ENCODE measurements at places on chromosomes 7 and 10.

- no peak for DNase-seq
Measured at GRCh38 chr7:8134089-8134733, 127.8 kb downstream of the ICA1 start.

- DNase-seq, result no peak
Measured at GRCh38 chr10:43965033-43965917, 316.6 kb upstream of the ZNF32 start.

DNA sequence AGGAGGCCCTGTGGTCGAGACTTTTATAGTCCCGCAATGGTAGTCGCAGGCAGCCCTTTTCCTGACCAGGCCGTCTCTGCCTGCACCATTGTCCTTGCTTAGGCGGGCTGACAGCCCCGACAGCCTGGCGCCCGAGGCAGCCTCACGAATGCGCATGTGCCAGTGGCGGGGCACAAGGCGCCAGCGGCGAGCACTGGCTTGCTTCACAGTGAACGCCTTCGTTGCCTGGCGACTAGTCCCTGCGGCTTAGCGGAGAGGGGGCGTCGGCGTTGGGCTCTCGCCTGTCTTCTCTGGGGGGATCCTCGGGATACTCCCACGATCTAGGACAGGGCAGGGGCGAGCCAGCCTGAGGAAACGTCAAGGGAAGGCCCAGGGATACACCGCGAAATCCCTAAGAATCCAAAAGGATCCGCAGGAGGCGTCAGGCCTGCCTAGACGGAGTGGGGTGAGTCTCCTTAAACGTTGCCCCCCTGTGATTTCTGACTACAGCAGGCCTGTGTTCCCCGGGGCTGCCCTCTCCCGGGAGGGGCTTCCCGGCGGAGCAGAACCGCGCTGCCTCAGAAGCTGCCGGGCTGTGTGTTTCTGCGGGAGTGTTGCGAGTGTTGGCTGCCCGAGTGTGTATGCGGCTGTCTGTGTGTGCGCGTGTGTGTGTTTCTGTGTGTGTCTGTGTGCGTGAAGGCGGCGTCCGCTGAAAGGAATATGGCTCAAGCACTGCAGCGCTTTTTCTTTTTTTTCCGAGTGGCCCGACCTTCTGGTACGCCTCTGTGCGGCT is 20.5 kb upstream of the ZNF273 start:
- DNase-seq, result no peak

DNA sequence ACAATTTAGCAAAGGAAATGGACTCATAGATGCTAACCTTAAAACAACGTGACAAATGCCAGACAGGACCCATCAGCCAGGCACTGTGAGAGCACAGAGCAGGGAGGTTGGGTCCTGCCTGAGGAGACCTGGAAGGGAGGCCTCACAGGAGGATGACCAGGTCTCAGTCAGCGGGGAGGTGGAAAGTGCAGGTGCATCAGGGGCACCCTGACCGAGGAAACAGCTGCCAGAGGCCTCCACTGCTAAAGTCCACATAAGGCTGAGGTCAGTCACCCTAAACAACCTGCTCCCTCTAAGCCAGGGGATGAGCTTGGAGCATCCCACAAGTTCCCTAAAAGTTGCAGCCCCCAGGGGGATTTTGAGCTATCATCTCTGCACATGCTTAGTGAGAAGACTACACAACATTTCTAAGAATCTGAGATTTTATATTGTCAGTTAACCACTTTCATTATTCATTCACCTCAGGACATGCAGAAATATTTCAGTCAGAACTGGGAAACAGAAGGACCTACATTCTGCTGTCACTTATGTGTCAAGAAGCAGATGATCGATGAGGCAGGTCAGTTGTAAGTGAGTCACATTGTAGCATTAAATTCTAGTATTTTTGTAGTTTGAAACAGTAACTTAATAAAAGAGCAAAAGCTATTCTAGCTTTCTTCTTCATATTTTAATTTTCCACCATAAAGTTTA is 157.6 kb upstream of the LANCL2 start:
- DNase-seq, result no peak

DNA sequence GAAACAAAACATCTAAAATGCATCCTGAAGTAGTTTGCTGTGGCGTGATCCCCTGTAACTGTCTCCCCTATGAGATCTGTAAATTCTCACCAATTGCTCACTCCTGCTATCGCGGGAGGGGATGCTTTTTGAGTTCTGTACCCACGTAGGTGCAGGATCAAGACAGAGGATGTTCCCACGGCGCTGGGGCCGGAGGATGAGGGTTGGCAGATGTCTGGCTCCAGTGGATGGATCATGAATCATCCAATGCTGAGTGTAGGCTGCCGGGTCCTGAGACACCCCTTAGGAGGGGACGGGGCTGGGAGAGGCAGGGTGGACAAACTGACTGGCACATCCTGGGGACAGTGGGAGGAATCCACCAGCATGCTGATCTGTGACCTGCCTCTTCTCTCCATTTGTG is 224.4 kb downstream of the USP6NL start:
- DNase-seq, result no peak

- DNase-seq, result no peak
Measured at GRCh38 chr10:52187521-52188258, 126.4 kb upstream of the DKK1 start.

DNA sequence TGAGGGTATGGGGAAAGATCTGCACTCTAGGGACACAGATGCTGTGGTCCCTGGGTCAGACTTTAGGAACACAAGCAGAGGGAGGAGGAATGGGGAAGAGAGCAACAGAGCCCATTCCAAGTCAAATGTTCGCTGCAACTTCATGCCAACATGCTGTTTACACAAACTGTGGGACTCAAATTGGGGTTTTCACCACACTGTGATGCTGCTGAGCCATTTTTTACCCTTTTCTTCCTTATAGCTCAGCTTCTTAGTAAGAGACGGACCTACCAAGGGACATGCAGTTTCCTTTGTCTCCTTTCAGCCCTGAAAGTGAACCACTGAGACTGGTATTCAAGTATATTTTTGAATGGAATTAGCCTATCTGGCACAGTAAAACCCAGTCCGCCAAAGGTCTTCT is 64.3 kb upstream of the AGK start:
- no peak for DNase-seq

DNA sequence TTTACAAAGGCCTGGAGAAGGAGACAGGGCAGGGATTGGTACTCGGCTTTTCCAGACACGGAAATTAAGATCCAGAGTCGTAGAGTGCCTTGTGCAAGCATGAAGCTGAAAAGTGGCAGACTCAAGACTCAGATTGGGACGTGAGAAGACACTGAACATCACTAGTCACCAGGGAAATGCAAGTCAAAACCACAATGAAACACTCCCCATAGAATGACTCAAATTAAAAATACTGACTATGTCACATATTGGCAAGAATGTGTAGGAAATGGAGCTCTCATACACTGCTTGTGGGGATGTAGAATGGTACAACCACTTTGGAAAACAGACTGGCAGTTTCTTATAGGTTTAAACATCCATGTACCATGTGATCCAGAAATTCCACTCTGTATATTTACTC is 472.0 kb downstream of the RPS24 start:
- DNase-seq, result no peak

DNA sequence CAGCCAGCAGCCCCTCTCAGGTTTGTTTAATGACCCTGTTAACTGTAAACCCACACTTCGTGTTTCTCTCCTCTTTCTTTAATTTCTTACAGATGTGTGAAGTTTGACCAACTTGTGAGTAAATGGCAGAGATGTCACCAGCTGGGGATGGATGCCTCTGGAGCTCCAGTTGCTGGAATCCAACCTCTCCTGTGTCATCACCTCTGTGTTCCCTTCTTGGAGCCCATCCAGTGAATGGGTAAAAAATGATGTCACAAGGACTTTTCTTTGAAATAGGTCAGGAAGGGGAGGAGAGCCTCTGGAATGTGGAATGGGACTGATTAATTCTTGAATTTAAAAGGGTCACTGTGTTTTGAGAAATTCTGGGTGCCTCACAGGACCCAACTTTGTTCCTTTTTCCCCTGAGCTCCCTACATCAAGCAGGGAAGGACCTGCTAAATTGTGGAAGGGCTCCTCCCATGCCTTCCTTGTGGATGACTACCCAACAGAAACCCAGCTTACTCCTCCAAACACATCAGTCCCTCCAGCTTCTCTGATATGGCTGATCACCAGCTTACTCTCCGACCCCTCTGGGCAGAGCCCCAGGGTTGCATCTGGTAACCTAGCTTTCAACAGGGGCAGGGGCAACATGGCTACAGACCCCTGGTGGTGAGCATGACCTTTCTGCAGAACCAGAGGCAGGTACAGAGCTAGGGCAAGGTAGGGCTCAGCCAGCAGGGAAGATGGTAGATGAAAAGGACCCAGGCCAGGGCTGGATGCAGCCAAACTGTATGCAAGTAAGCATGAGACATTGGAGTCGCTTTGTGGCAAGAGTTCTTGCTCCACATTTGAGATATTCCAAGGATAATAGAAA is 67.5 kb downstream of the STRA8 start:
- no peak for DNase-seq

- no peak for DNase-seq
Measured at GRCh38 chr10:70651661-70652060, 20.6 kb upstream of the ADAMTS14 start.

GRCh38 chr7:2066251-2066919 is 166.4 kb downstream of the MAD1L1 start:
- no peak for DNase-seq

GRCh38 chr7:96337519-96337918 is 15.6 kb upstream of the SLC25A13 start:
- DNase-seq, result no peak

DNA sequence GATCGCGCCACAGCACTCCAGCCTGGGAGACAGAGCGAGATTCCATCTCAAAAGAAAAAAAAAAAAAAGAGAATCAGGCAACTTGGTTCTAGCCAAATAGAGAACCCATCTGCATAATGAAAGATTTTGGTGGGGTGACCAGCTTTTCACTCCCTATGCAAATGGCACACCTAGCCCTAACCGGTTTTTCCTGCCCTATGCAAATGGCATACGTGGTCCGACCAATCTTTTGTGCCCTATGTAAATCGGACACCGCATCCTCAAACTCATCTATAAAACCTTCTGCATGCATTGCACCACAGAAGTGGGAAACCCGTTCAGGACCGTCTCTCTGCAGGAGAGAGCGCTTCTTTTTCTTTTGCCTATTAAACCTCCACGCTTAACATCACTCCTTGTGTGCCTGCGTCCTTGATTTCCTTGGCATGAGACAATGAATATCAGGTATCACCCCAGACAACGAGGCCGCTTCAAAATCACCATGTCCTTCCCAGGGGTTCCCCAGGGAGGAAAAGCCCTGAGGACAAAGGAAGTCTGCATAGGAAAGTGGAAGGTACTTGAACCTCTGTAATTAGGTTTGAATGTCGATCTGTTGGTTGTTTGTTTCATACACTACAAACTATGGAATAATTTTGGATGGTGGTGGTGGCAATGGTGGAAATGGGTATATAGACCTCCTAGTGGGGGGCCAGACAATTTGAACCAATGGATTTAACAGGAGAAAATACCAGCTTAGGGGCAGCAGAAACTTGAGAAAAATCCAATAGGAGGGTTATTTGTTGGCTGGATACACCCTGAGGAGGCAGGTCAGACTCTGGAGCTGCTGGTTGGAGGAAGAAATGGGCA is 396.2 kb downstream of the TYW1 start:
- no peak for DNase-seq

DNA sequence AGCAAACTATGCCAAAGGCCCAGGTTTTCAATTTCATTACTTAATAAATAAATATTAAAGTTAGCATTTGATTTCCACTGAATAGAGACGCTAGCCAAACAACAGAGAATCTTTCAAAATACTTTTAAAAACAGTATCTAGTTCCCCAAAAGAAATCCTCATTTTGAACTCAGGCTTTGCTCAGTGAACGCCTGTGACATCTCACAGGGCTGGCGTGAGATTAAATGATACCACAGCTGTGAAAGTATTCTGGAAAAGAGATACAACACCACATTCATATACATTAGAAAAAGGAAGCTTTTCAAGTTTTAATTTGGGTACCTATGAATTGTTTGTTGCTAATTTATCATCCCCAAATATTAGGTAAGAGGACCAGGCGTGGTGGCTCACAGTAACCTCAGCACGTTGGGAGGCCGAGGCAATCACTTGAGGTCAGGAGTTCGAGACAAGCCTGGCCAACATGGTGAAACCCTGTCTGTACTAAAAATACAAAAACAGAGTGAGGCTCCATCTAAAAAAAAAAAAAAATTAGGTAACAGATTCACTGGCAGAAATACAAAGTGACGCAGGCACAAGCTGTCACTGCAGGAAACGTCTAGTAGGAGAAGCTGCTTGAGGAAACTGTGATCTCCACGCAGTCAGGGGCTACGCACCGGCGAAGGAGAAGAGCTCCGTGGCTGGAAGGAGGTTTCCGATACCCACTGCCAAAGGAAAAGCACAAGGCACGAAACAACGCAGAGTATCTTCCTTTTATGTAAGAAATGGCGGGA is 50.0 kb downstream of the AMZ1 start:
- no peak for DNase-seq

- no peak for DNase-seq
Measured at GRCh38 chr7:141103847-141104429, 30.1 kb downstream of the TMEM178B start.

DNA sequence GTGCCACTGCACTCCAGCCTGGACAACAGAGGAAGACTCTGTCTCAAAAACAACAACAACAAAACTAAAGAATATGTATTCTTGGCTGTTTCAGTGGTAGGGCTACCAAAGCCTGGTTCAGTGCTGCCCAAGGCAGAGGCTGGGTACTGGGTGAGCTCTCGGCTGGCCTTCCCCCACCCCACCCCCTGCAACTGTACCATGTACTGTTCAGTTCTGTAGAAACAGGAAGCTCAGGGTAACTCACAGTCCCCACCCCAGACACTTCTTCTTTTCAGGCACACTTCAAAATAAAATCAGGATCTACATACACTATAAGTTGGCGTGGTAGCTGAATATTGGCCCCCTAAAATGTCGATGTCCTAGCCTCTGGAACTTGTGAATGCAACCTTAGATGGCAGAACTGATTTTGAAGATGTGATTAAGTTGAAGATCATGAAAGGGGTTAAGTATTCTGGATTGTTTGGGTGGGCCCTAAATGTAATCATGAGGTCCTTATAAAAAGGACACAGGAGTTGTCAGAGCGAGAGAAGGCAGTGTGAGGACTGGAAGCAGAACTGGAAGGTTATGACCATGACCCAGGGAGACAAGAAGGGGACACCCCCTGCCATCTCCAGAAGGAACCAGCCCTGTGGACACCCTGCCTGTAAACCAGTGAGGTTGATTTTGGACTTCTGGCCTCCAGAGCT is 31.2 kb downstream of the TBXAS1 start:
- no peak for DNase-seq

GRCh38 chr10:96860631-96861277 is 28.7 kb downstream of the LCOR start:
- no peak for DNase-seq

GRCh38 chr10:541750-542371 is 147.6 kb downstream of the DIP2C start:
- DNase-seq, result no peak

DNA sequence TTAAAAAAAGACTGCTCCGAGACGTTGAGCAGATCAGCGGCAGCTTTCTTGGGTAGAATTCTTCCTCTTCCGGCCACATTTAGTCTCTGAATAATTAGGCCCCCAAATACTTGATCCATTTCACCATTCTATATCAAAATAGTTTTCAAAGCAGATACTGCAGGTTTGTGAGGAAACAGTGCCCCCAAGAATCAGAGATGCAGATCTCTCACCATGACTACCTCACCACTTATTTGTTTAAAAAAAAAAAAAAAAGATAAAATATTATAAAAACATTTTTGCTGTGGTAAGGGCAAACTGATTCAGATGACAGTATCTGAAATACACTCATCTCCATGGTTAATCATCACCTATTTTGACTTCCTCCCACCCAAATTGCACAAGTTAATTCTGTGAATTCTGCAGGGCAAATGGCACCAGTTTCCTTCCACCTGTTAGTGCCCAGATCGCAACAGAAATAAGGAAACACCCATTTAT is 210.4 kb downstream of the FAM107B start:
- no peak for DNase-seq

- DNase-seq, result no peak
Measured at GRCh38 chr7:87920578-87920977, 13.5 kb upstream of the ADAM22 start.
